Upper lobe of right lung (tissue), 1 donor: ENCODE measurements at places on chromosomes 2 and 18. TPM values are rescaled to one million over a fixed set of nuclear protein-coding genes. Genes with fewer than 3 reads are reported as not detected.

AKAIN1 gene
- not detected for total RNA-seq

DNA sequence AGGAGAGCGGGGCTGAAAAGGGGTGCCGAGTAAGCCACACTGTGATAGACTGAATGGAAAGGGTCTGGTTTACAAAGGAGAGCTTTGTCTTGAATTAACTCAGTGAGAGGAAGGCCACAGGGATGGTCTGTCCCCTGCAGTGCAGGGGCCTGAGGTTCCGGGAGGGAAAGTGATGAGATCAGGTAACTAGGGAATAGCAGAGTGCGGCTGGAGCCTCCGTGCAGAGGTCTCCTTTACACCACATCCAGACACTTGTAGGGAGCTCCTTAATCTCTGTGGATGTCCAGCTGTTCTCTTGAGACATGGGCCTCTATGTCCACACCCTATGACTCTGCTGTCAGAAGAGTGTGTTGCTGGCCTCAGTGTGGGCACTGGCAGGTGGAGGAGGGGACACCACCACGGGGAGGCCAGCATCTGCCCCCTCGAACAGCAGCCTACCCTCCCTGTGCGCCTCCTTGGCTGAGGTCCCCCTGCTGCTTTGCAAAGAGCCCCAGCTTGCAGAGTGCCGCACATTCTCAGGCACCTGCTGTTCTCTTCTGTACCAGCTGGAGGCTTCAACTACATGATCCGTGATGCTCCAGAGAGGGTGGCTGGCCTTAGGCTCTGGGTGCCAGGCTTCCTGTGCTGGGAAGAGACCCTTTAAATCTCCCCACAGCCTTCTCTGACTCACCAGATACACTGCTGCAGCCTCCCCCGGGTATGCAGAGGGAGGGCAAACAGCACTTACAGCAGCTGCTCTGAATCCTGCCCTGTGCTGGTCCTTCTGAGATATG lies 25.9 kb downstream of the ENOSF1 start:
- no peak for DNase-seq

DNA sequence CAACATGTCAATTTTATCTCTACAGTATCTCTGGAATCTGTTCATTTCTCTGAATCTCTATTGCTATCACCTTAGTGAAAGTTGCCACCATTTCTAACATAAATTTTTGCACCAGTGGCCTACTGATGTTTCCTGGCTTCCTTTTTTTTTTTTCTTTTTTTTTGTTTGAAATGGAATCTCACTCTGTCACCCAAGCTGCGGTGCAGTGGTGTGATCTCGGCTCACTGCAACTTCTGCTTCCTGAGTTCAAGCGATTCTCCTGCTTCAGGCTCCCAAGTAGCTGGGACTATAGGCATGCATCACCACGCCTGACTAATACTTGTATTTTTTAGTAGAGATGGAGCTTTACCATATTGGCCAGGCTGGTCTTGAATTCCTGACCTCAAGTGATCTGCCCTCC lies 35.1 kb downstream of the KCNJ13 start:
- no peak for DNase-seq

CYP27C1 gene
- not detected for total RNA-seq

DNA sequence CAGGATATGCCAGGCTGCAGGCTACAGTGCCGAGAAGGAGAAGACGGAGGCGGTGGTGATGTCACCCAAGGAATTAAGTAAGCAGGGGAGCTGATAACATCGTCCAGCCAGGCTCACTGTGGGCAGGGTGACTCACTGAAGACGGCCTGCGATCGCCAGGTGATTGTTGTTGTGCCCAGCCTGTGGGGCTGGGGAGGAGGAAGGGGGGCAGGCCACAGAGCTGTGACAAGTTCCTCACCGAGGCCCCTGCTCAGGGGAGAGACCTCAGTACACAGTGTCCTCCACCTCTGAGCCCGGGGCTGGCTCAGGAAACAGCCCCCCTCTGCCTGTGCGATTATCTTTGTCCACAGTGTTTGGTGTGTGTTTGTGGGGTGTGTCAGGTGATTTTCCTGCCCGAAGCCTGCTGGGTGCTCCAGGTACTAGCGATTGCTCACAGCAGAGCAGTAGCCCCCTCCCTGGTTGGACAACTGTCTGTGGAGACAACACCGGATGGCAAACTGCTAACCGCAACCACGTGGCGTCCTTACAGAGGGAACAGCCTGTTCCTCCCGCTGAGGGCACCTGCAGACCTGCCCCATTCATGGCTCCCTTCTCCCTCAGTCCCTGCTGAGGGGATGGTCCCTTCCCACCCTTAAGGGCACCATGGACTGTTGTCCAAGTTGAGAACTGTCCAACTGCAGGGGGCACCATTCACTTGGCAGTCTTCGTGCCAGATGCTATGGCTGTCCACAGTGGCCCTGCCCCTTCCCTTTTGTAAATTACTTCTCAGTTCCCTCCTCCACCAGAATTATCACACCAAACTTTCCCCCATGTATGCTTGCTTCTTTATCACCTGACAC lies 95.1 kb downstream of the ZFP36L2 start:
- DNase-seq, result peak; percentile 88

- DNase-seq, result no peak
Measured at GRCh38 chr2:178315488-178315948, 121.2 kb downstream of the OSBPL6 start.

DNA sequence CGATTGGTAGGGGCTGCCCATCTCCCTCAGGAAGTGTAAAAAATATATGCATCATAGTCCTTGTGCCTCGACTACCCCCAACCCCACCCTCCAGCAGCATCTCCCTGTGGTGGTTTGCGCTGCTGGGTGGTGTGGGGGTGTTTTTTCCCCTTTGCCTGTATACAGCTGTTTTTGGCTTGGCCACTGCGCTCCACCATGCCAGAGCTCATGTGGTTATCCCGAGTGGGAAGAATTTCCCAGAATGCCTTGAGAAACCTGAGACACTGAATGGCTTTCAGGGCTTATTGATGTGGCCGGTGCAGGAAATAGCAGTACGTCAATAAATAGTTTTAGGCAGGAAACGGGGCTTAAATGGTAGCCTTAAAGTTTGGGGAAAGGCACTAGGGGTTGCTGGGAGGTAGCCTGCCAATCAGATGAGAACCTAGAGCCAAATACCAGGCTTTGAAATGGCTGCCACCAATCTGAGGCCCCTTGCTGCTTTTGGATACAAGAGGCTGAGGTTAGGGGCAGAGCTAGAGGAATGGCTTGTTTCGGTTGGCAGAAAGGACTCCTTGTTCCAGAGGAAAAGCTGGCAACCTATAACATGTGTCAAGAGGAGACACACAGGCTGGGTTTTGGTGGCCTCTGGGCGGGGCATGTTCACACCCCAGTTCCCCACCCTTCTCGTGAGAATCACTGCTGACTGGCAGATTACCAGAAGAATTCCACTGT lies 144.1 kb downstream of the SMAD7 start:
- DNase-seq, result peak; percentile 54

VWC2L gene
- not detected for total RNA-seq

LONRF2 gene
- 4.2 TPM for total RNA-seq

DNA sequence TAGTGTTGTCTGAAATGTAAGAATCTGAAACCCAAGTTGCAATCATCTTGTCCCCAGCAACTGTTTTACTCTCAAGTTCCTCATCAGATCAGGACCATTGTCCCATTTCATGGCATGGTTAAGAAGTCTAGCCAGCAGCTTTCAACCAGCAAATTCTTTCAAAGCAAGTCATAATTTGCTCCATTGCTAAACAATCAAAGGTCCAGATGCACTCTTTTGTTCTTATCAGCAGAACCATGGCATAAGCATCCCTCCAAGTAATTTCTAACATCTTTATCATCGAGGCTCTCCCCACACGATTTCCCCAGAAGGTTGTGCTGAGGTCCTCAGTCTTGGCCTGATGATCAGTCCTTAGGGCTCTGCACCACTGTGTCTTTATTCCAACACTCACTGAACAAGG lies 67.5 kb upstream of the APCDD1 start:
- no peak for DNase-seq

DNA sequence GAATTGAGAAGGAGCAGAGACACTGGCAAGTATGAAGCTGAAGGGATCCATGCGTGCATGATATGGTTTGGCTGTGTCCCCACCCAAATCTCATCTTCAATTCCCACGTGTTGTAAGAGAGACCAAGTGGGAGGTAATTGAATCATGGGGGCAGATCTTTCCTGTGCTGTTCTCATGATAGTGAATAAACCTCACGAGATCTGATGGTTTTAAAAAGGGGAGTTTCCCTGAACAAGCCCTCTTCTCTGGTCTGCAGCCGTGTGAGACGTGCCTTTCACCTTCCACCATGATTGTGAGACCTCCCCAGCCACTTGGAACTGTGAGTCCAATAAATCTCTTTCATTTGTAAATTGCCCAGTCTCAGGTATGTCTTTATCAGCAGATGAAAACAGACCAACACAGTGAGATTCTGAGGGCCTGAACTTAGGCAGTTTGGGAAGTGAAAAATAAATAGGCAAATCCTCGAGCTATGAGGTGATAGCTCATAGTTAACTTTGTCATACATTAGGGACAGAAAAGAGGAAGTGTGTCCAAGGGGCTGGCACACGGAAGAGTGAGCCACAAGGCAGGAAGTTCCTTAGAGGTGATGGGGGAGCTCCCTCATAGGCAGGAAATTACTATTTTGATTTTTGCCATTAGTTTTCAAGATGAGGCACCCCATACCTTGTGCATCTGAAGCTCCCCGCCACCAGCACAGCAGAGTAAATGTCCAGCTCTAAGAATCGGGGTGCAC lies 658.8 kb upstream of the ID2 start:
- DNase-seq, result no peak

DNA sequence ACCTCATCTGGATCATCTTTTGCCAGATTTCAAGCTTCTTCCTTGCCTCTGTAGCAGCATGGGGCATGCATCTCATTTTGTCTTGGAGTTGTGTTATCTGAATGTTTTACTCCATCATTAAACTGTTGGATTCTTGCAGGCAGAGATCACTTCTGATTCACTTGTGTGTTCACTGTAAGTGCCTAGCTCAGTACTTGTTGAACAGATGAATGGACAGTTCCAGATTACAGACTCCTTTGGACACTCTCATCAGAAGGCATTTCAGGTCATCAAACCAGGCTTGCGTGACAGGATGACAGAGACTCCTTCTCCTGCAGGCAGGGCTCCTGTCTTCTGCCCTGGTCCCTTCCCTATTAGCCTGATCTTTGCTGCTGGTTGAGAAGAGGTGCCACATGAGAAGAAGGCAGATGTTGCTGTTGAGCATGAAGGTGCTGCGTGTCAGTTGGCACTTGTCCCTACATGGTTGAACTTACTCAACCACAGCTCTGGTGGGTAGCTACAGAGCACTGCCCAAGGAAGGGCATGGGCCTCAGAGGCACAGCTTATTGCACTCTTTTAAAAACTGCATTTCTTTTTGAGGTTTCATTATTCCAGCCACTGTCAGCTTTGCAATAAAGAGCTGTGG lies 58.9 kb downstream of the INPP4A start:
- DNase-seq, result no peak

DNA sequence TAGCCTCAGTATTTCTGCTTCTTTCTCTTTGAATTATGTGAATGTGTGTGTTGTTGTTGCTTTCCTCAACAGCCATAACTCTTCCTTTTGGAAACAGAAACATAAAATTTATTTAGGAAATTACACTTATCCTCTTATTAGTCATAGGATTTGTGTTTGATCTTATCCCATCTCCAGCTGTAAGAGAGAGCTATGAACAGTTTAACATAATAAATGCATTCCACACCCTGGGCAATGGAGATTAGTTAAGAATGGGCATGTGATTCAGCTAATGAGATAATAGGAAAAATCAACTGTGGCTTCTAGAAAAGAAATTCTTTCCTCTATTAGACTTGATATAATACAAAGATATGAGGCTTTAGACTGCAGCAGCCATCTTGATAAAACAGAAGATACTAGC lies 55.0 kb downstream of the SCN7A start:
- DNase-seq, result no peak
